ENCODE measurements at places on chromosomes 6 and 20.

- DNase-seq = no peak
These were observed 497.2 kb upstream of the JARID2 start for GRCh38 chr6:14748679-14749078.

GRCh38 chr6:113820761-113821160 is 36.4 kb upstream of the MARCKS start:
- DNase-seq = no peak

GRCh38 chr6:147131532-147132128 is 72.6 kb upstream of the STXBP5 start:
- no peak for DNase-seq

- DNase-seq = no peak
These were observed 37.6 kb upstream of the SPDEF start for GRCh38 chr6:34593701-34594100.

DNA sequence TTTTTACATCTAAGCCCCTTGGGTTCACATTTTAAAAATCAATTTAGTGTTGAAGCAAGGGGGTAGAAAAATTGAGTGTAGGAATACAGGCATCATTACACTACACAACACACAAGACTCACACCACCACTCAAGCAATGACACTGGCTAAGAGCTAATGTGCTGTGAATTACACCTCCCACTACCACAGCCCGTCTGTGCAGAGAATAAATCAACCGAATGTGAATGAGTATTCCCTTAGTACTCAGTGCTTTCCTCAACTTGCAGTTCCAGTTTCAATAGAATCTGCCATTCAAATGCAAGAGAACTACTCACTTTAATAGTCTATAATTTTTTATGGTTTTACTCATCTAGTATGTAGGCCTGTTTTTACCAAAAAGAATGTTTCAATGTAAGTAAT is 114.4 kb downstream of the PDSS2 start:
- no peak for DNase-seq

GRCh38 chr20:56001106-56001785 is 4.1 kb downstream of the CBLN4 start:
- DNase-seq = no peak

DNA sequence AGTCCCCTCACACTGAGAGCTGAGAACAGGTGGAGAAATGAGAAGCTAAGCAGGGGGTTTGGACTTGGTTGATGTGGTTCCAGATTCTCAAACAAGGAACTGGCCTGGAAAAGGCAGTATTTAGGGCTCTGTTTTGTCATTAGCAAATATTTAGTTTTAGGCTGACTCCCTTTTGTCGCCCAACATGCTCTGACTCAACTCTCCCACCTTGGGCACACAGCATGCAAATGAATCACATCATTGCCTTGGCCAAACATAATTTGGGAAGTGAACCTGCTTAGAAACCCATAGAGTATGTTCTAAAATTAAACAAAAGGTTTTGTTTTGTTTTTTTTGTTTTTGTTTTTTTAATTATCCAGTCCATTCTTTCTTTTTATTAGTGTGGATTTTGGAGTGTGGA is 9.5 kb upstream of the UQCC2 start:
- no peak for DNase-seq

DNA sequence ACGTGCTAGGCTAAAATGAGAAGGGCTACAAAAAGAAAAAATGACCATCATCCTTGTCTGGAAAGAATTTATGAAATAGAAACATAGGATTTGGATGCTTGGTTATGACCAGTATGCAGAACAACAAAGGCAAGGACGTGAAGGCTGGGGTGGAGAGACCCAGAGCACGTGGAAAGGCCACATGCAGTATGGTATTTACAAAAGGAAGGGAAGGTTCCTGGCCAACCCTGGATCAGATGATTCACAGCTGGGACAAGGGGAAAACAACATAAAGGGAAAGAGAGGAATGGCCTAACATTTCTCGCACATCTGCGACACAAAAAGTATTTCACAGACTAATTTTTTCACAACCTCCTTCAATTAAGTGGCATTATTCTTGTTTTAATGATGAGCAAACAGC is 8.2 kb downstream of the STX7 start:
- no peak for DNase-seq

- no peak for DNase-seq
These were observed 208.3 kb downstream of the ZFAND3 start for GRCh38 chr6:38027685-38028373.

DNA sequence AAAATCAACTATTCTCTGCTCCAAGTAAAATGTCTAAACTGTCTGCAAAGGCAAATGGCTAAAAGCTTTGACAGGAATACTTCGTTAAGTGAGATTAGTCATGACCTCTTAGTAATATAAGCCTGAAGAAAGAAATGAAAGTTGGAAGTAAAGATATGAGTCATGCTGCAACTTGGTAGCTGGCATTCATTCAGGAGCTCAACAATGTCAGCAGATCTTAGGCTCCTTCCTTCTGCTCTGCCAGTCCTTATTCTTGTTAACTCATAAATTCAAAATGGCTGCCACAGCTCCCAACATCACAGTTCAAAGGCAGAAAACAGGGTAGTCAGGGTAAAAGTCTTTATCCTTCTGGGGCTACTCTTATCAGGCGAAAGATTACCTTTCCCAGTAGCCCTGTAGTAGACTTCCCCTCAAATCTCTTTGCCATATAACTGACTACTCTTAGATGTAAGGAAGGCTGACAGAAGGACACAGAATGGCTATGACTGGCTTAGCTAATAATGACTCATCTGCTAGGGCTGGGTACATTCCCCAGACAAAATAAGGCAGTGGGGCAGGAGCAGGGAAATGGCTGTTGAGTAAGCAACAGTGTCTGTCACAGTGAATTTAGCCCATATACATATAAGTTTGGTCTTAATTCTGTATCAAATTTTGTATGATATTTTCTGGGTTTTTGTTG is 24.4 kb upstream of the C6orf62 start:
- DNase-seq = no peak

DNA sequence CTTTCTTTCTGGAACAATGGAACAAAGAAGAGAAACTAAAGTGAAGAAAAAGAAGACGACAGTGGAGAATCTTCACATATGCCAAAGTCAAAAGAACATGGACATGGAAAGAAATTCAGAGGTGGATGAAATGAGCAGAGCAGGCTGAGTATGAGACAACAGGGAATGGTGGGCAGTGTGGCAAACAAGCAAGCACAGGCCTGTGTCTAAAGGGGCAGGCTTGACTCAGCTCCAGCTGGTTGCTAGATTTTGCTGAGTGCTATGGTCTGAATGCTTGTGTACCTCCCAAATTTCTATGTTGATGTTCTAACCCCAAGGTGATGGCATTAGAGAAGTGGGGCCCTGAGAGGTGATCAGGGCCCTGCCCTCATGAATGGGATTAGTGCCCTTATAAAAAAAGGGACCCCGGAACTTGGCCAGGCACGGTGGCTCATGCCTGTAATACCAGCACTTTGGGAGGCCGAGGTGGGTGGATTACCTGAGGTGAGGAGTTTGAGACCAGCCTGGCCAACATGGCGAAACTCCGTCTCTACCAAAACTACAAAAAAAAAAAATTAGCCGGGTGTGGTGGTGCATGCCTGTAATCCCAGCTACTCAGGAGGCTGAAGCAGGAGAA is 49.6 kb downstream of the ZMYND8 start:
- no peak for DNase-seq

GRCh38 chr6:20454204-20454824 is 52.6 kb downstream of the E2F3 start:
- no peak for DNase-seq

DNA sequence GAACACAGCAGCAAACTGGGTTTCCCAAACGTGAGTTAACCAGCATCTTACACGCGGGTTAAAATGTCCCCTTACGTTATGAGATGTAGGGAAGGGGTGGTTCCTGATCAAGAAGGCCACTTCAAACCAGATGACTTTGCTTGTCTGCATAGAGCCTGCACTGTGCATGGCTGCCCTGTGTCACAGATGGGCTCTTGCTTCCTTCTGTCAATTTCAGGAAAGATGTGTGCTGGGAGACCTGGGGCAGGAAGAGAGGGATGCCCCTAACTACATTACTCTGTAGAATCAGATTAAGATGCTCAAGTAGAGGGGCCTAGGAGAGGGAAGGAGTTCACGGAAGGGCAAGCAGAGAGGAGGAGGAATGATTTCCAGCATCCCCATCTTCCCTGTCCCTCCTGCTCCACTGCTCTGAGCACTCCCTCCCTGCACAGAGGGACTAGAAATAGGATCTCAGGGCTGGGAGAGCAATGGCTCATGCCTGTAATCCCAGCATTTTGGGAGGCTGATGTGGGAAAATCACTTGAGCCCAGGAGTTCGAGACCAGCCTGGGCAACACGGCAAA is 63.5 kb upstream of the ZMYND8 start:
- DNase-seq = no peak

- DNase-seq = no peak
These were observed 519.7 kb downstream of the CDH26 start for GRCh38 chr20:60477958-60478357.

- DNase-seq = no peak
These were observed 533.3 kb downstream of the HACE1 start for GRCh38 chr6:104326173-104327001.

DNA sequence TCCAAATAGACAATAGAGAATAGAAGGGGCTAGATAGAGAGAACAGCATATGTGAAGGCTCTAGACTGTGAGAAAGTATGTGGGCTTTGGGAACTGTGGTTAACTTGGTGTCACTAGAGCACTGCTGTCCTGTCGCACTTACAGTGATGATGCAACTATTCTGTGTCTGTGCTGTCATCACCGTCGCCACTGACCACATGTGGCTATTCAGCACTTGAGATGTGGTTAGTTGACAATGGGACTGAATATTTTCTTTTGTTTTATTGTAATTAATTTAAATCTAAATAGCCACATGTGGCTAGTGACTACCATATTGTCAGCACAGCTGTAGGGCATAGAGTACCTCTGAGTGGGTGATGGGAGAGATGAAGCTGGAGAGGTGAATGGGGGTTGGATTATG is 39.0 kb upstream of the IFNGR1 start:
- no peak for DNase-seq

- no peak for DNase-seq
These were observed 236.9 kb downstream of the ATXN1 start for GRCh38 chr6:16524380-16524707.

- DNase-seq = no peak
These were observed 294.7 kb downstream of the FARS2 start for GRCh38 chr6:5556011-5556410.

DNA sequence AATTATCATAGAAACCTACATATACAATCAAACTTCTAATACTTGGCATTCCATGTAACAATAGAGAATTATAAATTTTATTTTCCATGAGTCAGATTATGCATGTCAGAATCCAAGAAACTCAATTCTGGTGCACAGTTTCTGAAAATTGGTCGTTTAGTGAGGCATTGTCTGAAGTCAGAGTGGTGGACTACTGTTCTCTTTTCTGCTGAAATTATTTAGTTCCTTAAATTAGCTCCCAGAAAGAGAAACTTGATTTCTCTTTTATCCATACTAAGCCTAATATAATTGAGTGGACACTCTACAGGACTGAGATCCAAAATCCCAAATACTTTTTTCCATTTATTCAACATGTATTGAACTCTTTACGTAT is 265.5 kb downstream of the ALDH8A1 start:
- no peak for DNase-seq

DNA sequence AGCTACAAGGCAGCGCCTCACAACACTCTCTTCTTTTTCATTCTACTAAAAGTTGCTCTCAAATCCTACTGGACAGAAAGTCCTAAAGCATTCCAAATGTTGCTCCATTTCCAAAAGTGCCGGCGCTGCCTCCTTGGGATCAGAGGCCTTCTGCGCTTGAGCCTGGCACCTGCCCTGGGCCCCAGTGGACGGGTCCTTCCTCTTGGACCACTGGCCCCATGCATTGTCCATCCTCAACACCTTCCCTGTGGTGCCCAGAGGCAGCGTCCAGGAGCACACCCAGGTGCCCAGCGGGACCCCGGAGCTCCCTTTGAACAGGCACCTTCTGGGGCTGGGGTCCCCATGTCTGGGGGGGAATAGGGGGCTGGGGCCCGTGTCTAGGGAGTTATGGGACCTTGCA is 205.2 kb downstream of the ERMARD start:
- no peak for DNase-seq

GRCh38 chr6:30554962-30555815 is 1.1 kb downstream of the GNL1 start:
- DNase-seq = no peak

- no peak for DNase-seq
These were observed 245.9 kb downstream of the FARS2 start for GRCh38 chr6:5507131-5507681.

DNA sequence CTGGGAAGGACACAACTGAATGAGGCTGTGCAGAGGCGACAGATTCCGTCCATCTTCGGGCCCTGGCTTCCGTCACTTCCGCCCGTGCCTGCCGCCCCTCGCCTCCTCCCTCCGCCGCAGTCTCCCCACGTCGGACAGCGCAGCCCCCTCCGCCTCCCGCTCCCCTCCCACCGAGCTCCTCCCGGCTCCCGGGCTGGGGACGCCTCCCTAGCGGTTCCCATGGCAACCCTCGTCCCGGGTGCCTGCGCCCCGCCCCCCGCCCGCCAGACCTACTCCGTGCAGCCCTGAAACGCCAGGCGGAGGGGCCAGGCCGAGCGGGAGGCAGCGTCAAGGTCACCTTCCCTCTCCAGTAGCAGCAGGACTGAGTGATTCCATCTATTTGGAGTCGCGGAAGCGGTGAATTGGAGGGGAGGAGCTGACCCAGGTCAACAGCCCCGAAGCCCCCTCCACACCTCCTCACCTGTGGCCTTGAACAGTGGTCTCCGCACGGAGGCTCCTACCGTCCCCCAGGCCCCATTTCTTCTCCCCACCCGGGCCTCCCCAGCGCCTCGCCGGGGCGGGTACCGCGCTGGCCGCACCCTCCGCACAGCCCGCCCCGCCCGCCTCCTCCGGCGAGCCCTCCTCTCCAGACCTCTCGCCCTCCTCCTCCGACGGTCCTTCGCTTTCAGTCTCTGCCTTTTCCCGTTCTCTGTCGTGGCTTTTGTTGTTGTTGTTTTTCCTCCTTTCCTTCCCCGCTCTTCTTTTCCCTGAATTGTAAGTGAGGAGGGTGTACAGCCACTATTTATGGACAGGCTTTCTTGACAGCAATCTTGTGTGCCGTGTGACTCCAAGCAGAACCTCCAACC is 951 bp downstream of the NRSN2 start:
- DNase-seq = no peak

DNA sequence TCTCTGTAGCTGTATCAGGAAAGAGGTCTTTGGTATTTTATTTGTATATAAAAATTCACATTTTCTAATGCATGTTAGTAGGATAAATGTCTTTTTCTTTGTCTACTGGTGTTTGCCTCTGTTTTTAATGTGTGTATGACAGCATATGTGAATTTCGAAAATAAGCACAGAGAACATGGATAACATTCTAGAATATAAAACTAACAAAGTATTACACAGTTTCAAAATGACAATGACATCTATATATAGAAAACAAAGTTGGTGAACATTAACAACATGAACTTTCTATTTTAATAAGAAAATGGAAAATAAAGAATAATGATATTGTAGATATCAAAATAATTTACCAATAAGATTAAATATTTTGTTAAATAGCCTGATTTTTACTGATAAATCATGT is 608.0 kb downstream of the COL12A1 start:
- no peak for DNase-seq

All from stimulated activated CD4-positive, alpha-beta T cell treated with anti-CD3 and anti-CD28 coated beads, Interleukin-1b, Interleukin-23, amount 100 ng/mL, for 24 hours (primary cell).